ENCODE measurements at places on chromosomes 2 and 18.

GRCh38 chr18:79681484-79682387 lies 2.1 kb downstream of the CTDP1 start:
- peak; percentile 25 for DNase-seq

GRCh38 chr2:9991829-9992273 lies 40.4 kb downstream of the GRHL1 start:
- DNase-seq: no peak

DNA sequence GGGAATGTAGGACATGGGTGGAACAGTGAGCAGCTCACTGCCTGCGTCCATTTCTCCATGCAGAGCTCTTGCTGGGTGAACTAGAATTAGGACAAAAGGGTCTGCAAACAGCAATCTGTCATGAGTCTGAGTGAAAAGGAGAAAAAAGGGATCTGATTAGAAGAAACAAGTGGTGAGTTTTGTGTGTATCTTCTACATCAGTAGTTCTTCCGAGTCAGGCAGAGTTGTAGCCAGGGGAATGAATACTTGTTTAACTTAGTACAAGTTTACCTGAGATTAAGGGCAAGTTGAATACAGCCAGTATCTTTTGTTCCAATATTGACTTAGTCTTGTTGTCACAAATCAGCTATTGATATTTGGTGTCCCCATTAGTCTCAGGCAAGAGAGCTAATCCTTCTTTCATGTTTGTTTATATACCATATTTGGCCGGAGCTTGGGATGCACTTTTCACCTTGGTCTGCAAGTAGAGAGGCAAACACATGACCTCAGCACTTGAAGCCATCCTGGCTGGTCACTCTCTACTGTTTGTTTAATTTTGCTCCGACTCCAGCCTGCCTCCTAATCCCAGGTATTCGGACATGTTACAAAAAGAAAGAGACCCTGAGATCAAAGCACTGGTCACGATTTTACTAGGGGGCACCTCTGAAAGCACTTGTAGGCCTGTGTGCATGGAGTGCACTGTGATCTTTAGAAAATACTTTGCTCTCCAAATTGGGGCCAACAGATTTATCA lies 211.0 kb upstream of the NT5C1B start:
- DNase-seq: no peak

- no peak for DNase-seq
Observed at GRCh38 chr2:207760453-207760852, 9.3 kb downstream of the FZD5 start.

DNA sequence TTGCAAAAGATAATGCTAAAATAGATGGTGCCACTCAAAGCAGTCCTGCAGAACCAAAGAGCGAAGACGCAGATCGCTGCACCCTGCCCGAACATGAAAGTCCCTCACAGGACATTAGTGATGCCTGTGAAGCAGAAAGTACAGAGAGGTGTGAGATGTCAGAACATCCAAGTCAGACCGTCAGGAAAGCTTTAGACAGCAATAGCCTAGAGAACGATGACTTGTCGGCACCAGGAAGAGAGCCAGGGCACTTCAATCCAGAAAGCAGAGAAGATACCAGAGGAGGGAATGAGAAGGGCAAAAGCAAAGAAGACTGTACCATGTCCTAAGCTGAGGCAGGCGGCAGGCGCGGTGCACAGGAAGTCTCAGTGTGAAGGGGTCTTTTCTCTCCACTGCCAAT lies 34.8 kb upstream of the RBM44 start:
- DNase-seq: no peak

DNA sequence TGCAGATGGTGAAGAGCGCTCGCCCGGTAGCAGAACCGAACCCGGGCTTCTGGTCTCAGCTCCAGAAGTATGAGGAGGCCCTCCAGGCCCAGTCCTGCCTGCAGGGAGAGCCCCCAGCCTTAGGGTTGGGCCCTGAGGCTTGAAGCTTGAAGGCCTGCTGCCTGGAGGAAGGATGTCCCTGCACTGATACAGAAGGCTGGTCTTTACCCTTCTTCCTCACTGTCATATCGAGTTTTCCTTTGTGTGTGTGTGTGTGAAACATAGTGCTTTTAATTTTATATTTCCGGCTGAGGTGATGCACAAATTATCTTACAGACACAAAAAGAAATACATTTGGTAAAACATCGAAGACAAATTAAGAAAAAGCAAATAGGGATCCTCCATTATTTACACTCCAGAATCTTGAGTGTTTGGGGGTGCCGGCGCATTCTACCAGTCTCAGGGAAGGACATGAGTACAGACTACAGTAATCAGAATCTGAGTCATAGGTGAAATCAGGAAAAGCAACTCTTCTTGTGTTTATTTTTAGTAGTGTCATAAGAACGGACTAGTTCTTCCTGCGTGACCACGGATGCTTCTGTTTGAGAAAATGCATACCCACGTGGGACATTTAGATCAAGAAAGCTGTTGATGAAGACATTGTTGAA lies 1.3 kb downstream of the DUSP28 start:
- DNase-seq: no peak

GRCh38 chr2:43269074-43269572 lies 42.7 kb upstream of the ZFP36L2 start:
- no peak for DNase-seq

DNA sequence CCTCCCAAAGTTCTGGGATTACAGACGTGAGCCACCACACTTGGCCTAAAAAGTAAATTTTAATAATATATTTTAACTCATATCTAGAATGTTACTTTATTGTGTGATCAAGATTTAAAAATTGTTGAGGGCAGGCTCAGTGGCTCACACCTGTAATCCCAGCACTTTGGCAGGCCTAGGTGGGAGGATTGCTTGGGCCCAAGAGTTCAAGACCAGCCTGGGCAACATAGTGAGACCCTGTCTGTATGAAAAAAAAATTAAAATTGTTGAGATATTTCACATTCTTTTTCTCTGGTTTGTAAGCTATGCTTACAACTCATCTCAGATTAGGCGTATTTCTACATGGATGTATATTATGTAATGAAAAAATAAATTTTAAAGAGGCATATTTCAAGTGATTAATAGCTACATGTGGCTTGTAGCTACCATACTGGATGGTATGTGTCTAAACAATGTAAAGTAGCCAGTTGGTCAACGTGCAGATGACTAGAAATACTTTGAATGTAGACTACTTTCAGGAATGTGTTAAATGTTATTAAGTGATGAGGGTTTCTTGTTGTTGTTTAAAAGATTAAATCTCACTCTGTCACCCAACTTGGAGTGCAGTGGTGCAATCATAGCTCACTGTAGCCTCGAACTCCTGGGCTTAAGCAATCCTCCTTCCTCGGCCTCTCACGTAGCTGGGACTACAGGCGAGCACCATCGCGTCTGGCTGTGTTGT lies 5.9 kb downstream of the RAB10 start:
- DNase-seq: no peak

DNA sequence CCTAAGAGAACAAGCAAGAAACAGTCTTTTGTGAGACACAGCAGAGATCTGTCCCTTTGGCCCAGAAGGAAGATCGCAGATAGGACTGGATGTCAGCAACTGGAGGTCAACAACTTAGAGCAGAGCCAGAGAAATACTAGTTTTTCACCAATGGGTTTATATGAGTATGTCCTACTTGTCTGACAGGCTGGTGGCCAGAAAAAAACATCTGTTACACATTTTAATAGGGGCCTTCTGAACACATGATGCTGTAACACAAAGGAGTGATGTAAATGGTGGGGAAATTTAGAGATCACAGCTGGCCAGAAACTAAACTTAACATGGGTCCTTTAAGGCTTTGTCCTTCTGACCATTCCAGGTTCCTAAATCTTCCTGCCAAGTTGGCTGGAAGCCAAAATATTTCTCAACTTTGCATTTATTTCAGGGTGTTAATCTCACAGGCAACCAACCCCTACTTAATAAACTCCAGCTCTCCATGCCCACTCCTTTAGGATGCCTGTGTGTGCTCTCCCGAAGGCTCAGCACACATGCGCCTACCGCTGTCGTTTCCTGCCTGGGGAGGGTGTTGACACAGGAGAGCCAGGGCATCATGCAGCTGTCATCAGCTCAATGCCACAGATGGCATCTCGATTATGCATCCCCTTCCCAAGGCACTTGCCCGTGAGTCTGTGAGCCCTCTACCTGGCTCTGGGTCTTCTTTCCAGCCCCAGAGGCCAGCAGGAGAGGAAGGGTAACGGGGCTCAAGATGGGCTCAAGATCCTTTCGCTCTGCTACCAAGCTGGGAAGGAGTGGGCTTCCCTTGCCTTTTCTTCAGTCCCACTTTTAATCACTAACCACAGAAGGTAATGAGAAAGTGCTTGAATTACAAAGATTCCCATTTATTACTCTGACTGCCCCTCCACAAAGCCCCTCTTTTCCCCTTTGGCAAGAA lies 252.5 kb downstream of the ETAA1 start:
- DNase-seq: no peak

DNA sequence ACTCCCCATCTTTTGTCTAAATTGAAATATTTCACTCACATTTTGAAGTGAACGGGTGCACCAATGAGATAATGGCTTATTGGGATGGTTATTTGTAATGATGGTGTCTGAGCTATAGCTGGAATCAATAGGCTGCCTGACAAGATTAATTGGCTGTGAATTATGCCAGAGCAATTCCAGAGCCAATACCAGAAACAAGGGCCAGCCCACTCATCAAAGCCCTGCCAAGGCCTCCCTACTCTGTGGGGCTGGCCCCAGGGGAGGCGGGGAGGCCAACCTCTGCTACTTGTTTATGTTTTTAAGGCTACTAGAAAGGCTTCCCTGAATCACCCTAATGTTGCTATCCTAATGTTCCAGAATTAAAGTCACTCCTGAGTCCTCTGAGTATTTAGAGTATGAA lies 29.1 kb upstream of the NEMP2 start:
- DNase-seq: no peak

DNA sequence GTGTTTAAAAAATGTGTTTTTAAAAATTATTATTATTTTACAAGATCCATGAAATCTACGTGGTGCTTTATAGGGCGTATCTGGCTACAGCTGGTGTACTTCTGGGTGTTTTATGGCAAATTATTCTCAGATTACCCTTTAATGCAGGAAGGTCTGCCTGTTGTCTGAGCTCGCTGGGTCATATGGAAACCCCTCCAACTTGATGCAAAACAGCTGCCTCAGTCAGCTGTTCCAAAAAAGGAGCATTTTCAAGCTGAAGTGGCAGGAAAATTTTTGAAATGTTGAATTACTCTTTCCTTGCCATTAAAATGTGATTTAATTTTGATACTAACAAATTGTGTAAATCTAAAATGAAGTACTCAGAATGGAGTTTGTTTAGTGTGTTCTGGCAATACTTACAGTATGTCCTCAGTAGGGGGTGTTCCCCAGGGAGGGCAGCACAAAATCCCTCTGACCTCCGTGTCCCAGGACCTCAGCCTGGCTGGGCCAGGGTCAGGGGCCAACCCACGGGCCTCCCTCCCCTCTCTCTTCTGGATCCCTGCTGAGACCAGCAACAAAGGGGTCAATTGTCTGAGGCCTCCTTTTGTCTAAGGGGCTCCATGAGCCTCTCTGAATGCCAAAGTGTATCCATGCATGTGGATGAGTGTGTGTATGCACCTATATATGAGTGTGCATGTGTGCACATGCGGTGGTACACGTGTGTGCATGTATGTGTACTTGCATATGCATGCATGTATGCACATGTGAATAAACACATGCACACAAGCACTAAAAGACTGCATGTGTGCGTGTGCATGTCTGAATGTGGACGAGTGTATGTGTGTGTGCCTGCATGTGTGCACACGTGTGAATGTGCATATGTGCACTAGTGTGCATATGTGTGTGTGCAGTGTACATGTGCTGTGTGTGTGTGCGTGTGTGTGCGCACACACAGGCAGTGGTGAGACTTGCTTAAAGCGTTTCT lies 105.4 kb downstream of the ACOXL start:
- DNase-seq: no peak

DNA sequence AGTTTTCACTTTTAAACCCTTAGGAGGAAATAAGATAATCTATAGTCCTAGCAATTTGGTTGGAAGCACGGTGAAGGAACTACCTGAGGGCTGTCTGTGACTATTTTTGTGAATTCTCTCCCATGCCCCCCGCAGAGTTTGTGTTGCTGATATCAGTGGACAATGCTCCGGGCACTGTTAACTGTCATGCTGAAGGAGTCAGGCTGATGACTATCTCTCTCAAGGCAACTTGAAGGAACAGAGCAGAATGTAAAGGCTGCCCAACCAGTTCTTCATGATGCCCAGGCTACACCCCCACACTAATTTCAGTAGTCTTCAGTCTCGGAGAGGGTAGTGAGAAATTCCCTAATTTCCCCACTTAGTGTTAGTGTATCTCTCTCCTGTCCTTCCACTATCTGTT lies 21.6 kb upstream of the RAB6C start:
- no peak for DNase-seq

GRCh38 chr2:212727751-212728150 lies 189.1 kb upstream of the ERBB4 start:
- DNase-seq: no peak

- no peak for DNase-seq
Observed at GRCh38 chr2:23603581-23603980, 218.6 kb downstream of the KLHL29 start.

- DNase-seq: no peak
Observed at GRCh38 chr2:56372071-56372656, 188.4 kb downstream of the CCDC85A start.

GRCh38 chr2:102674836-102675235 lies 55.5 kb downstream of the SLC9A2 start:
- no peak for DNase-seq

DNA sequence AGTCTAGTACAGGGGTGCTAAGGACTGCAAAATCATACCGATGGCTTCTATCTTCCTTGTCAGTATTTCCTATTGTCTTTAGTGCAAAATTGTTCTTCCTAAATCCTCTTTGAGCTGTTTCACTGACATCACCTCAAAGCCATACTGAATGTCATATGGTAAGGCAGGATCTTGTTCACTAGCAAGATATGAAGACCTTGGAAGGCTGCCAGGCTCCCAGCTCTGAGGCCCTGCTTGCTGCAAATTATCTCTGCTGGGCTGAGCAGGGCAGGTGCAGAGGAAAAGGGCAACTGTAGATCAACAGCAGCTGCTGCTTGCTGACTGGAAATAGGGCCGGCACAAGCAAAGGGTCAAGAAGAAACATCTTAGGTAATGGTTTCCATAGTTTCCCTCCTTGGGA lies 58.2 kb downstream of the PMAIP1 start:
- no peak for DNase-seq

DNA sequence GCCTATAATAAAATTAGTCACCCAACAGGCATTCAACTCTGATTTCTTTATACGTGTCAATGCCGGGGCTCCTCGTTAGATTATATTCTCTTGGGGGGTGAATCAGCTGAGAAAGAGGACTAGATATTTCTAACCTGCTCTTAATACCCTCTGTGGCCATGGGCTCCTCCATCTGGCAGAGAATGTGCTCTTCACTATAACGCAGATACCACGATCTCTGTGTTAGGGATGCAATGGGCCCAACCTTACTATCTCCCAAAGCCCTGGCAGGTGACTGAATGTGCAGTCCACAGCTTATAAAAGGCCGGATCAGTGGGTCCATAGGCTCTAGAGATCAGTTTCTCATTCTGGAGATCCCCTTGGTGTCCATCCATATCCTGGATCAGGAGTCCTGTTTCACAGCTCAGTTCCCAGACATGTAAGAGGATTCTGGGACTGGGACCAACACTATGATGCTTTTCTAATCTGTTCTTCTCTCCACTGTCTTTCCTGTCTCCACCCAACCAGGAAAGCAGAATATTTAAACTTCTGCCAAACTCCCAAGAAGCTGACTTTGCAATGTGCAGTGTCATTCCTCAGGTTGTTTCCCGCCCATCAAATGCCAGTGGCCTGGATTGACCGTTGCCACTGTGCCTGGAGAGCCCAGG lies 71.4 kb upstream of the CELF4 start:
- no peak for DNase-seq

- DNase-seq: no peak
Observed at GRCh38 chr2:239776436-239777005, 248.6 kb downstream of the NDUFA10 start.

All from stimulated activated CD8-positive, alpha-beta memory T cell treated with anti-CD3 and anti-CD28 coated beads, Interleukin-7, amount 100 ng/mL, for 24 hours (primary cell).